ENCODE measurements at places on chromosomes 1 and 21.

DNA sequence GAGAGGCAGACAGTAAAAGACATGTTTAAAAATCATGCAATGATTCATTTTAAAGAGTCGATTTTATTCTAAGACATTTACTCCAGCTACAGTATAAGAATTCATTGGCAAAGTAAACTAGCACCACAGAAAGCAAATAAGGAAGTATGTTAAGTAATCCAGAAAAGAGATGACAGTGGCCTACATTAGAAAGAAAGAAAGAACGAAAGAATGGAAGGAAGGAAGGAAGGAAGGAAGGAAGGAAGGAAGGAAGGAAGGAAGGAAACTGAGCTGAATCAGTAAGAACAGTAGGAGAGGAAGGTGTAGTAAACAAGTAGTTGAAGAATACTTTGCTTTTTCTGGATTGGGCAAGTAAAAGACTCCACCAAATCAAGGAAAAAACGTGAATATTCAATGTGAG lies 62.2 kb downstream of the ZZZ3 start:
- DNase-seq = no peak

DNA sequence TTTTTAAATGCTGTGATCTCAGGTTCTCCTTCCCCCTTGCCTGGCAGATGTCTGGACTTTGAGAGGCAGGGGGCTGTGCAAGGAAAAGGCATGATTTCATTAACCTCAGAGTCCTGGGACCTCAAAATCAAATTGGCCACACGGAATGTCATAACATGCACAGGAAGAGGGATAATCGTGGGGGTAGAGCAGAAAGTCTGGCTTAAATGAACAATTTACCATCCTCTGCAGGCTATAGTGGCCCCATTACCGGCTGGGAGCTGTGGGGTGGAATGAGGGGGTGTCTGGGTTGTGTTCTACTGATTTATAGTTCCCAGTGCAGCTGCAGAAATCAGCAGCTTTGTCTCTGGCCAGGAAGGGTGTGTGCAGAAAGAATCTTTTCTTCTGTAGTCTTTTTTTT lies 10.8 kb downstream of the OPRD1 start:
- no peak for DNase-seq

GRCh38 chr1:246893191-246893939 lies 38.4 kb downstream of the AHCTF1 start:
- no peak for DNase-seq

DNA sequence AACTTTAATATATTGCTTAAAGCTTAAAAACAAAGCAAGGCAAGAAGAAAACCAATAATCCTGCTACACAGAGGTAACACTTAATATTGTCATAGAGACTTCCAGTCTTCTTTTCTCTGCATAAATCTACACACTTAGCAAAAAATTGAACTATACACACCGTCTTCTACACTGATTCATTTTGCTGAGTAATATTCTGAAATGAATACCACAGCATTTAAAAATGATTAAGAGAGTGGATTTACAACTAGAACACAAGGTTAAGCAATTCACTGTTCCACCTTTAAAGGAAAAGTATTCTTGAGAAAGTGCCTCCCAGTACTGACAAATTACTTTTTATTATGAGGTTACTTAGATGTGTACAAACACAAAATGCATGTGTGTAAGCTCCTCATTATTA lies 22.2 kb upstream of the ITPKB start:
- DNase-seq = no peak

DNA sequence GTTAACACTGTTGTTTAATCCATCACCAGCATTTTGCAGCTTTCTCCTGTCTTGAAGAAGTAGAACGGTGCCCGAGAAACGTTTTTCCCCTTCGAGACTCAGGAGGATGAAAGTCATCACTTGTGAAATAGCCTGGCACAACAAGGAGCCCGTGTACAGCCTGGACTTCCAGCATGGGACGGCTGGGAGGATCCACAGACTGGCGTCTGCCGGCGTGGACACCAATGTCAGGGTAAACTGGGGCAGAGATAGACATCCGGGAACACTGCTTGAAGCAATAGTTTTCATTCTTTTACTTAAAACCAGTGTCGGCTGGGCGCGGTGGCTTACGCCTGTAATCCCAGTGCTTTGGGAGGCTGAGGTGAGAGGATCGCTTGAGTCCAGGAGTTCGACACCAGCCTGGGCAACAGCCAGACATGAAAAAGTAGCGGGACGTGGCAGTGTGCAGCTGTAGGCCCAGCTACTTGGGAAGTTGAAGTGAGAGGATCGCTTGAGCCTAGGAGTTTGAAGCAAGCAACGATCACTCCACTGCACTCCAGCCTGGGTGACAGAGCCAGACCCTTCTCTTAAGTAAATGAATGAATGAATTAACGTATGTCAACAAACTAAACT lies 945 bp downstream of the CHAF1B start:
- DNase-seq = no peak

- no peak for DNase-seq
Observed at GRCh38 chr1:100250264-100250663, 630 bp upstream of the DBT start.

- peak; percentile 93 for DNase-seq
Observed at GRCh38 chr1:6701437-6702153, at the start of gene DNAJC11. DNAJC11 (minus strand) TSS chr1:6701816; CDS start chr1:6701800, 16 bp downstream.

DNA sequence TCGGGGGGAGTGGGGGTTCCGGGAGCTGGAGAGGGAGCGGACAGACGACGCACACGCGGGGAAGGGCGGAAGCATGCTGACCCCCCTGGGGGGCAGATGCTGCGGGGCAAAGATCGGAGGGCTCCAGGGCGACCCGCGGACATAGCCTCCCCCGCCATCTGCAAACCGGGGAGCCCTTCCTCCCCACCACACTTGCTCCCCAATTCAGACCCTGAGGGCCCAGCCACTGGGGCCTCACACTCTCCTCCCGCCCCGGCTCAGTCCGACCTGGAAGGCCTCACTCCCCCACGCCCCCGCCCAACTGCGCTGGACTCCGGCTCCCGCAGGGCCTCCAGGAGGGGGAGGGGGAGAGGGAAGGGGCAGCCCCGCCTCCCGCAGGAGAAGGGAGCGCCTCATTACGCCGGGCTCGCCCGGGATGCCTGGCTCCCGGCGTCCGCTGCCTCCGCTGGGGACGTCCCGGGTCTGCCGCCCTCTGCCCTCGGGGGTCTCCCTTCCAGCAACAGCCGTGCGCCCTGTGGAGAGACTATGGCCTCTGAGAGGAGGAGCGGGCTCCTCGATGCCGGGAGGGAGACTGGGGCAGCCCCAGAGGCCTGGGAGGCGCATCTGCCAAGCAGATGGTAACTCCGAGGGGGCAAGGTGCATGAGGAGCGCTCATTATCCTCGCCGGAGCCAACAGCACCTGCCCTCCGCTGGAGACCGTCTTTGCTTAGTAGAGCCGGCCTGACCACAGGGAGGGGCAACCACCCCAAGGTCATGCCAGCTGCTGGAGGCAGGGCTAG lies 636 bp upstream of the CAMK2N1 start:
- DNase-seq = no peak

- DNase-seq = no peak
Observed at GRCh38 chr1:180571832-180572636, 13.3 kb downstream of the OVAAL start.

GRCh38 chr21:28805885-28806284 lies 186.8 kb downstream of the LTN1 start:
- no peak for DNase-seq

GRCh38 chr1:111302374-111302773 lies 11.7 kb downstream of the CHIA start:
- no peak for DNase-seq

- DNase-seq = no peak
Observed at GRCh38 chr1:234562334-234562733, 47.6 kb downstream of the IRF2BP2 start.

- DNase-seq = no peak
Observed at GRCh38 chr1:58528518-58528917, 18.0 kb downstream of the OMA1 start.

- no peak for DNase-seq
Observed at GRCh38 chr1:59601041-59601441, 213.7 kb upstream of the HOOK1 start.

DNA sequence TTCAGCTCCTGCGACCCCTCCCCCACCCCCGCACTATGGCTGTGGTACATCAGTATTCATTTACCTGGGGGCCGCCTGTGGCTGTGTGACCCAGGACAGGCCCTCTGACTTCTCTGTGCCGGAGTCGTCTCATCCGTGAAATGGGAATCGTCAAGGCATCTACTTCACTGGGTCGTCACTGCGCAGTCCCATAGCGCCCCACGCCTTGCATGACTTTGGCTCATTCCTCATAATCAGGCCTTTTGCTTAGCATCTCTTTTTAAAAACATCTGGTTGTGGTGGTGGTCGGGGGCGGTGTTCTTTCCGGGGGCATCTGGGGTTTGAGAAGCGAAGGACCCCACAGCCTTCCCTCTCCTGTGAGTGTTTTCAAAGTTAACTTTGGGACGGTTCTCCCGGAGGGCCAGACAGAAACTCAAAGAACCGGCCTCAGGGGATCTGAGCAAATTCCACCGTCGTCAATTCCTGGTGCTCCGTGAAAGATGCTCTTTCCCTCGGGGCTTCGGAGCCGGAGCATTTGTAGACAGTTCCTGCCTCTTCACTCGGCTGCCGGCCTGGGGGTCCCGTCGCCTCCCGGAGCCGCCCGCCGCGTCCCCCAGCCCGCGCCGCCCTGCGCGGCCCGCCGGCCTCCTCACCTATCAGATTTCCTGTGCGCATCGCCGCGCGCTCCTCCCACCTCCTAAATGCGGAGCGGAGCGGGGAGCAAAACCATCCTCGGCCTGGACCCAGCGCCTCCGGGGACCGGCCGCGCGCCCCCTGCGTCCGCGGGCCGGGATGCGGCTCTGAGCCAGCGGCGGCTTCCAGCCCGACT lies at the start of gene B3GALT5:
Gene B3GALT5, plus strand, starts transcription at position 708 of the 808 bp plus-strand sequence. CDS start 47,620 bp downstream, outside the sequence.
- DNase-seq = no peak

DNA sequence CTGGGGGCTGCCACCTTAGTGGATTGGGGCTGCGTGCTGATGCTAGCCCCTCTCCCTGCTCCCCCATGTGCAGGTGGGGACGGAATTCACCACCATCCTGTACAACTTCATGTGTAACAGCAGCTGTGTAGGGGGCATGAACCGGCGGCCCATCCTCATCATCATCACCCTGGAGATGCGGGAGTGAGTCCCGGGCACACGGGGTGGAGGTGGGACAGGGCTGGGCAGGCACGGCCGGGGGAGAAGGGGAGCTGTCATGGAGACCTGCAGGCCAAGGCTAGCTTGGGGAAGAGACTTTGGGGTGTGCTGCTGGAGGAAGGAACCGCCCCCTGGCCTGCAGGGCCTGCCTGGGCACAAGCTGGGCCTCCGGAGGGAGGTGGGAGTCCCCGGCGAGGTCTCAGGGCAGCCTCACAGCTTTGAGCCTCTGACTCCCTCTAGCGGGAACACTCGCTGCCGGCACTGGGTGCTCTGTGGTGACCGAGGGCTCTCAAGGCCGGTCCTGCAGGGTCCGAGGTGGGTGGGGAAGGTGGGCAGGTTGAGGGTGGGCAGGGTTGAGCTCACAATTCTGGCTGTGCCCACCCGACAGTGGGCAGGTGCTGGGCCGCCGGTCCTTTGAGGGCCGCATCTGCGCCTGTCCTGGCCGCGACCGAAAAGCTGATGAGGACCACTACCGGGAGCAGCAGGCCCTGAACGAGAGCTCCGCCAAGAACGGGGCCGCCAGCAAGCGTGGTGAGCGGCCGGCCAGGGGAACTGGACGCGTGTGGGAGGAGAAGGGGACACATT lies 25.0 kb upstream of the CCDC27 start:
- no peak for DNase-seq

DNA sequence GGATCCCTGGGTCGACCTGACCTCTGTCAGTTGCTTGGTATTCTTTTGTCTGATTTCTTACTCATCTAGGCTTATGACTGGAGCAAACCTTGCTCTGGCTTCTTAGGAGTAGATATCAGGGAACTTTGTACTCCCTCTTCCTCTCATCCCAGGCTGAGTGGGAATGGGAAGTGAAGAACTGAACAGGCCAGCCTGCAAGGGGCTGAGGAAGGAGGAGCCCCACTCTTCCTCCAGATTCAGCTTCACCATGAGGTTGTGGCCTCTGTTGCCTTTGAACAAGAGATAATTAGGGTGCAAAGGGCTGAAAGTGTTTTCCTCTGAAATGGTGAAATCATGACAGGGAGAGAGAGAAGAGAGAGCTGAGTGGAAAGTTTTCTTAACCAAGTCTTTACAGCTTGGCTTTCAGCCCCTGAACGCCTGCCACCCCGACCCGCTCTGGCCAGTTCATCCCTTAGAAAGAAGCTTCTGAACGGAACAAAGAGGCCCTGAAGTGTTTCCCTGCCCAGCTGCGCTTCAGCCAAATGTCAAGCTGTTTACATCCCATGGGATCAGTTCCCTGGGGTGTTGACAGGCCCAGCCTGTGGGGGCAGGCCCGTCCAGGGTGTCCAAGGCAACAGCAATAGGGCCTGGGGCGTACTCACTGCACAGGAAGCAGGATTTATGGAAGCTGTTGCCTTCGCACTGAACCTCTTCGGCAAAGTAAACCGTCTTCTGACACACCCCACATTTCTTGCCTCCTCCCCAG lies 11.2 kb downstream of the CSRP1 start:
- DNase-seq = peak; percentile 77

GRCh38 chr1:47763591-47764171 lies 233.5 kb downstream of the TRABD2B start:
- DNase-seq = no peak

GRCh38 chr21:46544003-46544402 lies 60.9 kb downstream of the S100B start:
- no peak for DNase-seq

- peak; percentile 47 for DNase-seq
Observed at GRCh38 chr1:209675565-209676154, 448 bp downstream of the G0S2 start.

- DNase-seq = no peak
Observed at GRCh38 chr1:165467706-165468105, 22.8 kb upstream of the RXRG start.

DNA sequence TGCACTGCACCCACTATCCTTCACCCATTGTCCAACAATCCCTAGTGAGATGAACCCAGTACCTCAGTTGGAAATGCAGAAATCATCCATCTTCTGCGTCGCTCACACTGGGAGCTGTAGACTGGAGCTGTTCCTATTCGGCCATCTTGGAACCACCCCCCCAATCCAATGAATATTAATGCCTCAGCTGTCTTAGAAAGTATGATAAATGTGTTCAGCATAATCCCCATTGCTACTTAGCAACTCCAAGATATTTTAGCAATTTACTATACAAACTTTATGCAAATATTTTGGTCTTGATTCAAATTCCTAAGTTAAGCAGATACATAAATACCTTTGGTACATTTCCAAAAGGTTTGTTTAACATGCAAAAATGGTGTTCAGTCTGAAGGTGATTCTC lies 70.5 kb upstream of the SH3GLB1 start:
- no peak for DNase-seq

DNA sequence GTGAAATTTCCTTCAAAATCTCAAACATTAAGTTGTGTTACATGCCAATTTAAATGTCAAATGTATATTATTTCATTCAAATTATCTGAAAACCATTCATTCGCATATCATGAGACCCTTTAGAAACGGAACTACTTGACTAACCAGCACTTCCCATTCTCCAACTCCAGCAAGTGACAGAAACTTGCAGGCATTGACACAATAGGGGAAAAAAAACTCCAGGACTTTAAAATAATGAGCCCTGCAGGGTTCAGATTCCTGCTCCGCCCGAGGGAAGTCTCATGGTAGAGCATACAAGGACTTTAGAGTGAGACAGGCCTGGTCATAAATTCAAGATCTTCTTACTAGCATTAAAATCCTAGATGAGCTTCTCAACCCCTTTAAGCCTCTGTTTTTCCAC lies 138.9 kb downstream of the NR5A2 start:
- DNase-seq = no peak
